Activated T-cell treated with anti-CD3 and anti-CD28 coated beads, Interleukin-2, amount 50 U/mL, for 72 hours (primary cell): ENCODE measurements at places on chromosomes 4 and X. TPM values are rescaled to one million over a fixed set of nuclear protein-coding genes. Genes with fewer than 3 reads are reported as not detected.

- DNase-seq = no peak
Measured at GRCh38 chr4:12270546-12270945, 841.9 kb upstream of the HS3ST1 start.

Gene F9
- total RNA-seq = not detected

Gene F8A3
- total RNA-seq = 0.23 TPM

DNA sequence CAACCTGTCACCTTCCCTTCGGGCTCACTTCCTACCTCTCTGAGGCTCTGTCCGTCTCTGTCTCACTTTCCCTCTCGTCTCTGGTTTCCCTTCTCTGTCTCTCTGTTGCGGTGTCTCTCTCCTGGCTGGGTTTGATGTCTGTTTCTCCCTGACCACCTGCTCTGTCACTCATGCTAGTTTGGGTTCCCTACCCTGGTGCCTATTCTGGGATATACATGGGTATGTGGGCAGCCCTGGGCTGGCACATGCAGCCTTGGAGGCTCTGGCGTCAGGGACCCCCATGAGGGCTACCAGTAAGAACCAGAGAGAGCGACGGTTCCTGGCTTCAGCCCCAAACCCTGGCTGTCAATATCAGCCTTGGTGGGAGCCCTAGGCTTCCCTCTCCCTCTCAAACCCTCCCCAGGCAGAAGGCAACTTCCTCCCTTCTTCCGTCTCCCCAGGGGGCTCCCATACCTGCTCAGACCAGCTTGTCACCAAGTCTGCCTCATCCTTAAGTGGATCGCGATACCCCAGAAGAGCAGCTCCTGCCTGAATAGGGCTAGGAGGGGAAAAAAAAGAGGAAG is 314 bp downstream of the DNASE1L1 start:
- no peak for DNase-seq

Gene KLHL4
- total RNA-seq = not detected

DNA sequence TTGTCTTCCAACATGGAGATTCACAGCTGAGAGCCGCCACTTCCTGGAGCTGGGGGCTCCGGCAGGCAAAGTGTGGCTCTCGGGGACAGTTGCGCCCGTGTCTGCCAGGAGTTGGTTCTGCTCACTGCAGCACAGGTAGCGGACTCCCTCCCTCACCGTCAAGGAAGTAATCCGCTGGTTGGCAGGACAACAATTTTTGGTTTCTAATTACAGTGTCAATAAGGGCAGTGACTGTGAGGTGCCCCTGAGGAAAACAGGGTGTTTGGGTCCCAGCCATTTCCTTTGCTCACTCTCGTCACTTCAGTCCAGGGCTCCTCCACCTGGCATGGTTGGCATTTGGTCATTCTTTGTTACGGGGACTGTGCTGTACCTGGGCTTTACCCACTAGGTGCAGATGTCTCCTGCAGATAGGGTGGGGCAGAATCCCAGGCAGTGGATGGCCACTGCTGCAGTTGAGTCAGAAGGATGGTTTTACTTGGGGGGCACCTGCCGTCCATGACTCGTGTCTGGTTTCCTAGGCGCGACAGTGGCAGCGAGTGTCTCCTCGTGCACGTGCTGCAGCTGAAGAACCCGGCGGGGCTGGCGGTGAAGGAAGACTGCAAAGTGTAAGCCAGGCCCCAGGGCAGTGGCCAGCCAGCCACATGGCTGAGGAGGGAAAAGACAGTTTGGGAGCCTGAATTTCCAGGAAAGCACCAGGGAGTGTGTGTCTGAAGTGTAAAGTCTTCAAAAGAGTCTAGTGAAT is 32.1 kb upstream of the CLCN4 start:
- no peak for DNase-seq

DNA sequence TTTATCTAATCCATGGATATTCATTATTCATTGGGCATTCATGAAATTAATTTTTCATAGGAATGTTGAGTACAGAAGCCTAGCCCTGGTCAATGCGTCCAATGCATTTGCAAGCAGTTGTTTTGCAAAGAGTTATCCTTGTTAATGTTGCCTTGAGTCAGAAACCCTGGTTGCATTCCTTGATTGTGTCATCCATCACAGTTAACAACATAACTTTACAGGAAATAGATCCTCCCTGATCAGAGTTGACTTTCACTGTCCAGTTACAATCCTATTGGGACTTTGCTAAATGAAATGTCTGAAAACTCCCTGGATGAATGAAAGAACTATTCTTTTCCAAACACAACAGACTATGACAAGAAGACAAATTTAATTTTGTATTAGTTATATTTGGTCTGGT is 924.3 kb upstream of the SLIT2 start:
- no peak for DNase-seq

GRCh38 chrX:17390419-17390850 is 15.4 kb downstream of the NHS start:
- no peak for DNase-seq
